NB4 (cell line): ENCODE measurements at places on chromosomes 11 and 22.

DNA sequence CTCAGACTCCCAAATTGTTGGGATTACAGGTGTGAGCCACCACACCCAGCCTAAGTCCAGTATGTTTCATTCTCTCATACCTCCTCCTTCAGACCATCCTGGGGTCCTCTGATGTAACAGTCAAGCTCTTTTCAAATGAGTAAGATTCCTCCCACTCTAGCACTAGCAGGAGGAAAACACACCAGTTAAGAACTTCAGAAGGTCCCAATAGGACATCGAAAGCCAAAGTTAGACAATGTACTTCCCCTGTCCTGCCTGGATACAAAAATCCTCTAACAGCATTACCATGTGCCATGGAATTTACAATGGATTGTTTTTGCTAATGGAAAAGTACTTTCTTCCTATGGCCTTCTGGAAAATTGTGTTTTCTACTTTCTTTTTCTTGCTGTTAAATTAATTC lies 67.1 kb downstream of the CCDC34 start:
- DNase-seq = no peak

DNA sequence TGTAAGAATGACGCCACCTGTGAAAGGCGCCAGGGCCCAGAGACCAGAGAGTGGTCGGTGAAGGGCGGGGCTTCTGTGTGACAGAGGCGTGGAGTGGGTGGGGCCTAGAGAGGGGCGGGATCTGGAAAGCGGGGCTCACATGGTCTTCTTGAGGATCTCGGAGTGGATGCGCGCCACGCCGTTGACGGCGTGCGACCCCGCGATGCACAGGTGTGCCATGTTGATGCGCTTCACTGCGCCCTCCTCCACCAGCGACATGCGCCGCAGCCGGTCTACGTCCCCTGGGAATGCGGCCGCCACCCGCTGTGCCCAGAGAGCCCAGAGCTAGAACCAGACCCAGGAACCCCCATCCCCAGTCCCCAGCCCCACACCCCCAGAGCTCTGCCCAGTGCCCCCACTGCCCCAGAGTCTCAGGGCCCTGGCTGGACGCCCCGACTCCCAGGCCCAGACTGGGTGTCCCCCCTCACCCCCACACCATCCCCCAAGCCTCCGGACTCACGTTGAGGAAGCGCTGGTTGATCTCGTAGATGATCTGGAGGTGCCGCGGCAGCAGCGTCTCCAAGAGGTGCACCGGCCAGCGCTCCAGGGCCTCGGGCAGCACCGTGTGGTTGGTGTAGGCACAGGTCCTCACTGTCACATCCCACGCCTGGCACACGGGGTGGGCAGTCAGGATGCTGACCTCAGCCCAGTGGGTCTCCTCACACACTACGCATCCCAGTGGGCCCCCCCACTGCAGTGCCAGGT lies 6.2 kb downstream of the PYGM start:
- no peak for DNase-seq

DNA sequence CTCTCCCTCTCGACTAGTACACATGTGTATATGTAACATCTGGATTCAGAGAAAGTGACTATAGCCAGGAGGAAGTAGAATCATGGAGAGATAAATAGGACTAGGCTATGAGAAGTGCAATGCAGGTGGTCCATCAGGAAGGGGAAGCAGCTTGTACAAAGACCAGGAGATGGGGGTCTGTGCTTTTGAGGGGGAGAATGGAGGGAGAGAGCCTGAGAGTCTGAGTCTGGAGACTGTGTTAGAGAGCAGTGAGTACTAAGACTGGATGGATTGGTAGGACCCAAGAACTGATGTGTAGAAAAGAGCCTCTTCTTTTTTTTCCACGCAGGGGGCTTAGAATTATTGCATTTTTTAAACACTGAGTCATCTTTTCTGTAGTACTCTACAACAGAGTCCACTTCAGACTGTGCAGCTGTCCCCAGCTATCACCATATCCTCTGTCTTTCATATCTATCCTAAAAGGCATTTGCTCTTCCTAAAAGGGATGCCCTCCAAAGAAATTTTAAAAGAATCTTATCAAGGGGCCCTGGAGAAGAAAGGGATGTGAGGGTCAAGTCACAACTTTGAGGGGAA lies 80.4 kb downstream of the BDNF start:
- no peak for DNase-seq

- no peak for DNase-seq
These were observed 24.2 kb downstream of the EIF4G2 start for GRCh38 chr11:10784232-10785145.

- no peak for DNase-seq
These were observed 23.8 kb upstream of the HIKESHI start for GRCh38 chr11:86278226-86278625.

GRCh38 chr11:36270701-36271100 lies 18.5 kb downstream of the COMMD9 start:
- no peak for DNase-seq

DNA sequence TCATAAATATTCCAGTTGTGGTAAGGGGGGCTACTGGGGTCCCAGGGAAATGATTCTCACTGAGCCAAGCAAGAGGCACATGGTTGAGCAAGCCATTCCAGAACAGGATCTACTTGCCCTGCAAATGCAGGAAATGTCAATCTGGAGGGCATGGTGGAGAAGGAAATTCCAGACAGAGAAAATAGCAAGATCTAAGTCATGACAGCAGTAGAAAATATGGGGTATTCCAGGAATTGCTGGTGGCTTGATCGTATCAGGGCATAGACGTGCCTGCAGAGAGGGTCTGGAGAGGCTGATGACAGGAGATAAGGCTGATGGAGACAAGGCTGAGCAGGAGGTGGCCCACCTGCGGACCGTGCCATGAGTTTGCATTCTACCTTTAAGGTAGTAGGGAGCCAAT lies 566.3 kb upstream of the CADM1 start:
- DNase-seq = no peak

GRCh38 chr22:28029201-28029948 lies 110.3 kb upstream of the PITPNB start:
- DNase-seq = peak; percentile 28

DNA sequence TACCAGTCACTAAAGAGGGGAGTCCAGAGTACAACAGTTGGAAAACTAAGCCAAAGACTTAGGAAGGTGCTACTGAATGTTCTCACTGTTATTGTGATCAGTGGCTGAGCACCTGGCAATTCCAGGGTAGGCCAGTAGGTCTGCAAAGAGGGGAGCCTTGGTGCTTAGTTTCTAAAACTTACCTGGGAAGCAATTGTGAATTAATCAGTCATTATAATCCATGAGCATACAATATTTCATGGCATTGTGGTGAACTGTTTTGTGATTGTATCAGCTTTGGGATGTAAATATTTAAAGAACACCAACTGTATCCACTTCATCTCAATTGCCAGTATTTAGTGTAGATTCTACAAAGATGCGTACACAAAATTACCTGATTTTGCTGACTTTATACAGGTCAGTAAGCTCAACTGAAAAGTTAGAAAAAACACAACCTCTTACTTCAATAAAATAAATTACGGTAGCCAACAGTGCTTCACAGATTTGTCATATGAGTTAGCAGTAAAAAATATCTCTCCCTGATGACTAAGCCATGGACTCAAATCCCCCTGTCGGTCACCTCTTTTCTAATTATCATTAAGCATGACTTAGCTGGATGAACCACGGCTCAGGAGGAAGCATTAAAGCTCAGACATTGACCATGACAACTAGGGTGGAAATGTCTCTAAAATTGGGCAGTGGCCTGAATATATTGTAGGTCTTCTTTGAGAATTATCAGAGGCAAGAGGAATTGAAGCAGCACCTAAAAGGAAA lies 30.8 kb upstream of the SORL1 start:
- peak; percentile 74 for DNase-seq

- DNase-seq = no peak
These were observed 19.9 kb downstream of the CD44 start for GRCh38 chr11:35158701-35159510.

DNA sequence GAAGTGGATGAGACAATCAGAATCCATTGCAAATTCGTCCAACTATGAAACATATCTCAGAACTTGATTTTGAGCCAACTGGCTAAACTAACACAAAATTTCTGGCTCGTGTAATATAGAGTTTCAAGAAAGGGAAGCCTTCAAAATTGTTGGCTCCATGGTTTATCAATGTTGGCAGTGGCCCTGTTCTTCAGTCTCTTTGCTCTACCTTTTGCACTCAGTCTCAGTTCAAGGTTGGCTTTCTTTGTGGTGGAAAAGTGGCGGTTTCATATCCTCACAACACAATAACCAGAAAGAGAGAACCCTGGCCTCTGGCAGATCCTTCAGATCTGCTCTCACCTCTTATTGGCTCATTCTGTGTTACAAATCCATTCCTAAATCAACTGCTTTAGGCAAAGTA lies 473.8 kb upstream of the API5 start:
- no peak for DNase-seq

DNA sequence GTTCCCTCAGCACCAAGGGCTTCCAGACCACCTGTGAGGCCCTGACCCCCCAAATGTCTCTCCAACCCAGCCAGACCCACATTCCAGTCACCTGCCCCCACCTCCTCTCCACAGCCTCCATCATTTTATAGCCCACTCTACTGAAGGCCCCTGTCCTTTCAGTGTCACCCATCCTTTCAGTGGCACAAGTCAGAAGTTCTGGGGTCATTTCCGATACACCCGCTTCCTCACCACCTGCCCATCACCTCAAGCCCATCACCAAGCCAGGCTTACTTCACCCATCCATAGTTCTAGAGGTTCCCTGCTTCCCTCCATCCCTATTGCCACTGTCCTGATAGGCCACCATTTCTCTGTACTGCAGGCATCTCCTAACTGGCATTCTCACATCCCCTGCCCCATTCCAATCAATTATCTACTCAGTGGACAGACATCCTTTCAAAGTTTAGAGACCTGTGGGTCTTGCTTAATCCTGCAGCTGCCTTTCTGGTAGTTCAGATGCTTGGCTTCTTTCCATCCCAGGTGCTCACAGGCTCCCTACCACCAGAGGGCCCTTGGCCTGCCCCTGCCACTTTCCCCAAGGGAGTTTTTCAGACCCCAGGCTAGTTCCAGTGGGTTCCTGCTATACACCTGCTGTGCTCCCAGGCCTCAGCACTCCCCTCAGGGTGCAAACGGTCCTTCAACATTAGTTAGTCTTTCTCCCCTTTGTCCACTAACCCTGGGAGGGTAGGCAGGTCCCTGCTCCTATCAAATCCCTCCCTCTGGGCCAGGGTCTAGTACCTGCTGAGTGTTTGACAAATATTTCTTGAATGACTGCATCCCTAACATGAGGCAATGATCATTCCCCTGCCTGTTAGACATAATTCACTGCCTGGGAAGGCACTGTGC lies 7.6 kb downstream of the KCNQ1OT1 start:
- no peak for DNase-seq

- peak; percentile 53 for DNase-seq
These were observed 6.9 kb upstream of the NRXN2 start for GRCh38 chr11:64729851-64730382.

- DNase-seq = no peak
These were observed 21.1 kb upstream of the CSTF3 start for GRCh38 chr11:33182246-33182878.

DNA sequence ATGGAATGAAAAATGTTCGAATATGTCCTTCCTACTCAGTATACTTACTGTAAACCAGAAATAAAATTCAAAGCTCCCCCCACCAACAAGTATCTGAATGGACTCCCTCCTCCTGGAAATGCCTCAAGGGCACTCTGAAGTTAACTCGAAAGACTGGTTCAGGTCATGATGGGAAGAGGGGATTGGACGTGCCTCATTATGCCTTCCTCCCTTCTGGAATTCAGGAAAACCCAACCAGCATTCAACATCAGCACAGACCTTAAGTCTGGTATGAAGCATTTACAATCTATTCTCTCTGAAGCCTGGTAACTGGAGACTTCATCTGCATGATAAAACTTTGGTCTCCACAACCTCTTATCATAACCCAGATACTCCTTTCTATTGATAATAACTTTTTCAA lies 428.3 kb upstream of the RAG2 start:
- no peak for DNase-seq

- DNase-seq = peak; percentile 11
These were observed 29.7 kb upstream of the IGLL5 start for GRCh38 chr22:22857607-22858558.

DNA sequence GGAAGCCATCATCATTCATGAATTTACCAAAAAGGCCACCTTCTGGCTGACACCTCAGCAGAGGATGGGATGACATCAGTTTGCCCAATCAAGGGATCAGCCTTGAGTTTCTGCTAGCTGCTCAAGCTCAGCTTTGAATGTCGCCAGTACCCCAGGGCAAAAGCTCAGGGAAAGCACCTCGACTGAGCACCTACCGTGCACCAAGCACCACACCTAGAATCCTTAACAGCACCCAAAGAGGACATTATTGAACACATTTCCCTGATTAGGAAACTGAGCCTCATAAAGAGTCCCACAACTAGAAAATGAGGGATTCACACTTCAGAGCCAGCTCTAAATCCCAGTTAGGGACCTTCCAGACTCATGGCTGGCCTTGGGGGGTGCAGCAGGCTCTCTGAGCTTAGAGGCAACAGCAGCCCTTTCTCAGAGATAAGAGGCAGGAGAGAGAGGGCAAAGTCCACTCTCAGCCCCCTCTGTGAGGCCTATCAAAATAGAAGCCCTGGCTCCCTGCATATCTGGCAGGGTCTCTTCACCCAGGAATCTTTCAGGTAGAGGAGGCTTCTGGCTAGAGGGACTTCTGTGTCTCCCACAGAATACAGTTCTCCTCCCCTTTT lies 13.4 kb upstream of the DAGLA start:
- no peak for DNase-seq

GRCh38 chr22:38248280-38248679 lies 24.5 kb downstream of the TMEM184B start:
- no peak for DNase-seq

- no peak for DNase-seq
These were observed 23.5 kb downstream of the CHST1 start for GRCh38 chr11:45641961-45642360.

GRCh38 chr22:49792107-49792506 lies 35.6 kb downstream of the BRD1 start:
- no peak for DNase-seq

DNA sequence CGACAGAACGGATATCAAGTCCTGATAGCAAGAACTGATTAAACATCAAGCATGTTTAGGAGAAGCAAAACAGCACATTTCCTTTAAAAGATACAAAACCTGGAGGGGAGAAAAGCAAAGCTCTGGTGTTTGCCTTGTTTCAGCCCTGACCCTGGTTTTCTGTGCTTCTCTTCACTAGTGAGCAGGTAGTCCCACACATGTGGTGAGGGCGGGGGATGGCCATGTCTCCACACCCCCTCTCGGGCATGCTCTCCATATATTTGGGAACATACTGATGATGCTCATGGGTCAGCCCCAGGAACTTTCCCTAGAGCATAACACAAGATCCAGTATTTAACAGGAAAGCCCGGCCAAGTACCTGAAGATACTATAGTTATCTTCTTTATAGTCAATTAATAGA lies 10.1 kb downstream of the C11orf16 start:
- DNase-seq = no peak

GRCh38 chr11:112279901-112280267 lies 19.2 kb upstream of the PLET1 start:
- peak; percentile 73 for DNase-seq
